ENCODE measurements at places on chromosomes 4 and X.

GRCh38 chrX:40010550-40011321 is 87.0 kb downstream of the BCOR start:
- DNase-seq, result no peak

- DNase-seq, result no peak
Measured at GRCh38 chr4:145041378-145041777, 56.6 kb downstream of the ANAPC10 start.

DNA sequence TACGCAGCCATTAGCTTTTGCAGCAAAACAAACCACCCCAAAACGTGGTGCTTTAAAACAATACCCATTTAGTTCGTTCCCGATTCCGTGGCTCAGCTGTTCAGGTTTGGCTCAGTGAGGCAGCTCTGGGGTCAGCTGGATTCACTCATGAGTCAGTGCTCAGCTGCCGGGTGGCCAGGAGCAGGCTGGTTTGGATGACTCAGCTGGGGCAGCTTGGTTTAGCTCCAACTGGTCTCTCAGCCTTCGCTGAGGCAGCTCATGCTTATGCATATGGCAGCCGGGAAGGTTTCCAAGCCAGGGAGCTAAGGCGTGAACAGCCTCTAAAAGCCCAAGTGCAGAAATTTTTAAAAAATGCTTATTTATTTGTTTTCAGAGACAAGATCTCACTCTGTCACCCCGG is 13.3 kb upstream of the CD99 start:
- DNase-seq, result no peak

- DNase-seq, result no peak
Measured at GRCh38 chr4:88859191-88859812, 161.7 kb upstream of the NAP1L5 start.

- no peak for DNase-seq
Measured at GRCh38 chr4:111718763-111719559, 426.3 kb upstream of the FAM241A start.

- no peak for DNase-seq
Measured at GRCh38 chr4:121633653-121634052, 63.1 kb downstream of the ANXA5 start.

- DNase-seq, result no peak
Measured at GRCh38 chr4:1842339-1842895, 13.5 kb downstream of the LETM1 start.

DNA sequence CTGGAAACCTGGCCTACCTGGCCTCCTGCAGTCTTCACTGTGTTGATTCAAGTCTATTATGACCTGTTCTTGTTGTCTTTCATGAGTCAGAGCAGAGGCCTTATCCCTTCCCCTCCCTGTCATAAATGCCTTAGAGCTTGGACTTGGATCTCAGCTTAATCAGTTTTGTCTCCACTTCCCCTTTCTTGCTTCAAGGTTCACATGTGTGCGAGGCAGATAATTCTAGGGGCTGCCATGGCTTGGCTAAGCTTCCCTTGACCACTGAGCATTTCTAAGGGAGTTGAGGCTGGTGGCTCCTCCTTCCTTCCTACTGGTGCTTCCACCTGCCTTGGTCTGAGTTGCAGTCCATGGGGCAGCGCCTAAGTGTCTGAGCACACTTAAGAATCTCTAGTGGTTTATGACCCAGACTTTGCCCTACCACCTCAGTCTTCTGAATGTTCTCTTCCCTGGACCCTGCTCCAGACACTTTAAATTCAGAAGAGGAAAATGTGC is 1.7 kb upstream of the HEPH start:
- DNase-seq, result no peak

- DNase-seq, result peak; percentile 25
Measured at GRCh38 chrX:40278340-40279090, 180.8 kb upstream of the BCOR start.

DNA sequence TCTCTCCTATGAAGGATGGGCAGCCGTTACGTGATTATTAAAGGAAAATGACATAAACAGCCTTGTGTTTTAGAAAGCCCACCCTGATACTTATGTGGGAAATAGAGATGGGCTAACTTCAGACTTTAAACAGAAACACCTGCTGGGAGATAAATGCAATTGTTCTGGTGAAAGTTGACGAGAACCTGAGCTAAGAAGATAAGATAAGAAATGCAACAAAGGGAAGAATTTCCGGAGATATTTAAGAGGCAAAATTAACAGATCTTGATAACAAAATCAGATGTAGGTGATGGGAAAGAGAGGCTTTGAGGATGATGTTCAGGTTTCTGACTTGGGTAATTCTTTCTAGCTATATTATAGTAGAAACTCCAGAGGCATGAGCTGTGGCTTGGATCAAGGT is 102.7 kb upstream of the SLC7A11 start:
- no peak for DNase-seq

GRCh38 chrX:15430076-15430475 is 45.9 kb upstream of the VEGFD start:
- DNase-seq, result no peak

DNA sequence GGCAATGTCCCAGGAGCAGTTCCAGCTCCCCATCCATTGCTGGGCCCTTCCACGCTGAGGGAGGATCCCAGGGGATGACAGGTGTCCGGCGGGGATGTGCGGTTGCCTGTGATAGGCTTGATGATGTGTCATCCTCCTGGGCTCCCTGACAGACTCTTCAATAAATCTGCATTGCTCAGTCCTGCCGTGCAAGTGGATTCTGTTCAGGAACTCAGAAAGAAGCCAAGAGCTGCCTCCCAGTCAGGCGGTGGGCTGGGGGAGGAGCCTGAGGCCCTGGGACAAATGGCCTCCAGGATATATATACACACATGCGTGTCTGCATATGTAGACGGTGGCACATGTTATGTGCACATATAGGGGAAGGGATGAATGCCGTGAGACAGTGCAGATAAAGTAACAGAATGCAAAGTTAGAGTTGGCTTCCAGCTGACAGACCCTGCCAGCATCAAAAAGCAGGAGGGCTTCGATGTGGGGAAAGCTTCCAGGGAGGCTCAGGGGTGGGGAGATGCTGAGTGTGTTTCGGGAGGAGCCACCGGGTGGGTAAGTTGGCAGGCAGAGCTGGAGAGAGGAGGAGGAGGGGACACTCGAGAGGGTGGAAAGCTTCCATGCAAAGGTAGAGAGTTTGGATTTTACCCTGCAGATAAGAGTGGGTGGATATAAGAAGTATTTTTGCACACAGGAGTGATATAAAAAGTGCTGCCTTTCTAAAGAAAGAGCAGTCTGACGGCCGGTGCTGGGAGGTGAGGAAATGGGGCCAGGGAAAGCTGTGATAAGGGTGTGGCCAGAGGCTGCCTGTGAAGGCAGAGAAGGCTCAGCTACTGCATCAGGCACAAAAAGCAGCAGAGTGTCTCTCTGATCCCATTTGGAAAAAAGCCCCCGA is 28.5 kb upstream of the CRMP1 start:
- no peak for DNase-seq

GRCh38 chrX:106263817-106264216 is 95.7 kb downstream of the PWWP3B start:
- no peak for DNase-seq
